ENCODE measurements at places on chromosomes 12 and 14.
A peak's percentile ranks its signal among the peaks of the same experiment; 100 is the strongest.

DNA sequence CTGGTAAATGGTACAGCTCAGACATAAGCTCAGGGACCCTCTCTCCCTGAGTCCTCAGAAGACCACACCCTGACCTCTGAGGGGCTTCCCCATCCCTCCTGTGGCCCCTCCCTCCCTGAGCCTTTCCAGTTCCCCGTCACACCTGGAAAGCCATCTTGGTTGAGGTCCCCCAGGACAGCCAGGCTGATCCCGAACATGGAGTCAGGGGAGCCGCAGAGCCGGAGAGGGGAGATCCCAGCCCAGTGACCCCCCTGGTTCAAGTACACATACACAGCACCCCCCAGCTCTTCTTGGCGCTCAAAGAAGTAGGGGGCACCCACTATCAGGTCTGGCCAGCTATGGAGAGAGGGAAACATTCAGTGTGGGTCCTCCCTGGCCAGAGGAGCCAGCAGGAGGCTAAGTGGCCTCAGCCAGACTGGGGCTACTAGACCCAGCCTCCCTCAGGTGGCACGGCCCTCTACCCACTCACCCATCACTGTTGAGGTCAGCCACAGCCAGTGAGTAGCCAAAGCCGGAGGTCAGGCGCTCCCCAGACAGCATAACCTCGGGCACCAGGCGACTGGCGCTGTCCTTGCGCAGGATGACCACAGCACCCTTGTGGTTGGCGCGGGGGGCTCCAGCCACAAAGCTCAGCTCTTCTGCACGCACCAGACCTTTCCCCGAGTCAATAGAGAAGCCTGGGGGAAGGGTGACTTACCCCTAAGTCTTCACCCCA lies 9.3 kb downstream of the ITGA7 start:
- no peak for DNase-seq

DNA sequence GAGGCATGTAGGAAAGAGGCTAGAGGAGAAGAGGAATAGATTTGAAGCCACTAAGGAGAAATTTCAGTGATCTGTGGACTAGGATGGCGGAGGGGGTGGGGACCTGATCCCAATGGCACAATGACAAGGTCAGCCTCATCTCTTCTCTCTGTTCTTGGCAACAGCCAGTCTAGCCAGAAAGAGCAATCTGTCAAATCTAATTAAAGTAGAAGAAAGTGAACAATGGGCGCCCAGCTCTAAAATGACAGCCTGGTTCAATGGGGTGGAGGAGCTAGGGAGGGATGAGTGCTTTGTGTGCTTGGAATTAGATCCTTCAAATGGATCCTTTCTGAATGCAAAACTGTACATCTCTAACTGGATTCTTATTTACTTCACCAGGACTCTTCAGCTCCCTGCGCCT lies 37.2 kb upstream of the TUBA1C start:
- DNase-seq, result no peak

- DNase-seq, result no peak
These were observed 353.6 kb downstream of the TMEM121 start for GRCh38 chr14:105879867-105880561.

GRCh38 chr12:25438638-25439037 lies 114.4 kb downstream of the LMNTD1 start:
- DNase-seq, result no peak

DNA sequence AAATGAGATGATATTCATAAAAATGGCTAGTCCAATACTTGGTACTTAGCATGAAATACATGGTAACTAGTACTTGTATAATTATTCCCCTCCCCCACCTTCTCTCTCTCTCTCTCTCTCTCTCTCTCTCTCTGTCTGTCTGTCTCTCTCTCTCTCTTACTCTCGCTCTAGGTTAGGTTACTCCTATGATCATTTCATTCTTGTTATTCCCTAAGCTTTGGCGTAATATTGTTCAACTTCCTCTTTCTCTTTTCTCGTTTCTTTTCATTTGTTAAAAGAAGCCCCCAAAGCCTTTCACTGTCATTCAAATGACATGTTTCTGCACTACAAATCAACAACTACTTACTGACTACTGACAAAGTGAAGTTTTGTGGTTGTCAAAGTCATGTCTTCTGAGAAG lies 89.8 kb downstream of the GRIP1 start:
- no peak for DNase-seq

DNA sequence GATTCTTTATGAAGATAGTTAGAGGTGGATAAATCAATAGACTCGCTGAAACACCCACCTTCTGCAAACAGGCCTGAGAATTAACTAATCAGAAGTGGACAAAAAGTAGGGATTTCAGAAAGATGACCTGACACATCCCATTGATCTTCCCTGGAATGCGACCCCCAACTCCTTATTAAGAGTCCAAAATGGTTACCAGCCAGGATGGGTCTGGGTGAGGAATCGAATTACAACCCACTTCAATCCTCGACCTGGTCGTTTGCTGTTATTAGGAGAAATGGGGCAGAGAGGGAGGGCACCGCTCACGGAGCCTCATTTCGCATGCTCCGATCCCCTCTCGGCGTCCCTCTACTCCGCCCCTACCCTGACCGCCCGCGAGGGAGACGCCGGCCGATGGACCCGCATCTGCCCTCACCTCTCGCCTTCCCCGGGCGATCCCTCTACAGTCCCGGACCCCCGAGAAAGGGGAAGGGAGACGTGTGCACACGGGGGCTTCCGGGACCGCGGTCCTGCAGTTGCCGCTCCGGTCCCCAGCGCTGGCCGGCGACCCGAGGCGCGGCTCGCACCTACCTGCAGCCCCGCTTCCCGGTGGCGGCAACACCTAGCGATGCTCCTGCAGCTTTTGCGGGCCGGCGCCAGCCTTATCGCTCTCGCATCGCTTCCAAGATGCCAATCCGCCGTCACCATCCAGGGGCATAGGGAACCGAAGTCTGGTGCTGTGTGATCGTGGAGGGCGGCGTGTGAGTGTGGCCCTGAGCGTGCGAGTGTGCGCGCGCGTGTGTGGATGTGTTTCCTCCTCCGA lies 69.3 kb upstream of the USP15 start:
- peak; percentile 7 for DNase-seq

GRCh38 chr14:85554106-85554505 lies 24.2 kb downstream of the FLRT2 start:
- no peak for DNase-seq

All from activated CD4-positive, alpha-beta T cell treated with anti-CD3 and anti-CD28 coated beads, Interleukin-2, amount 10 ng/mL, durations not matched to agents 7 days and 5 days (primary cell).